NCI-H345 (cell line): ENCODE measurements at places on chromosomes 13 and 19.
A peak's percentile ranks its signal among the peaks of the same experiment; 100 is the strongest.

GRCh38 chr13:76892488-76892887, 6.3 kb upstream of the KCTD12 start:
- DNase-seq = no peak

DNA sequence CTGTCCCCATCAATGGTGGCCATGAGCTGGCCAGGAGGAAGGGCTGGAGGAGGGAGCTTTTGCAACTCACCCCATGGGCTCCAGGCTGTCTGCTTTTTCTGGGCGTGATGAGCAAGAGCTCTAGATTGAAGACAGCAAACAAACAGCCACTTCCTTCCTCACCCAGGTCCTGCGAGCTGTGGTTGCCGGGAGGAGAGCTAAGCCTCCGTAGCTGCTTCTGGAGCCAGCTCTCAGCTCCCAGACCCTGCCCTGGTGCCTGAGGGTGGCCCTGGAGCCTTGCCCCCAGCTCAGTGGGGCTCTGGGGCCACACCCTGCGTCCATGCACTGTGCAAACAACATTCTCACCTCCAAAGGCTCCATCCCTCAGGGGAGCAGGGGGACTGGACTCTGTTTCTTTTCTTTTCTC, 6.2 kb downstream of the MYO1F start:
- no peak for DNase-seq

DNA sequence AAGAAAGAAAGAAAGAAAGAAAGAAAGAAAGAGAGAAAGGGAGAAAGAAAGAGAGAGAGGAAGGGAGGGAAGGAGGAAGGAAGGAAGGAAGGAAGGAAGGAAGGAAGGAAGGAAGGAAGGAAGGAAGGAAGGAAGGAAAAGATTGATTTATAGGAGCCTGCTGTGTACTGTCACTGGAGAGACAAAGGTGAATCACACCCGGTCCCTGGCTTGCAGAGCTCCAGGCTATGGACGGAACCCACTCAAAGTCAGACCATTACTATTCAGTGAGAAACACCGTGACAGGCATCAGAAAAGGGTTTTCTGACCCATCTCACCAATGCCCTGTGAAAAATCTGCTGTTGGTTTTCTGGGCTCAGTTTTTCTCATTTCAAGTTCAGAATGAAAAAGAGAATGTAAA, 7.3 kb upstream of the CEACAM6 start:
- DNase-seq = no peak

GRCh38 chr13:107743983-107744382, 471.4 kb downstream of the LIG4 start:
- DNase-seq = no peak

DNA sequence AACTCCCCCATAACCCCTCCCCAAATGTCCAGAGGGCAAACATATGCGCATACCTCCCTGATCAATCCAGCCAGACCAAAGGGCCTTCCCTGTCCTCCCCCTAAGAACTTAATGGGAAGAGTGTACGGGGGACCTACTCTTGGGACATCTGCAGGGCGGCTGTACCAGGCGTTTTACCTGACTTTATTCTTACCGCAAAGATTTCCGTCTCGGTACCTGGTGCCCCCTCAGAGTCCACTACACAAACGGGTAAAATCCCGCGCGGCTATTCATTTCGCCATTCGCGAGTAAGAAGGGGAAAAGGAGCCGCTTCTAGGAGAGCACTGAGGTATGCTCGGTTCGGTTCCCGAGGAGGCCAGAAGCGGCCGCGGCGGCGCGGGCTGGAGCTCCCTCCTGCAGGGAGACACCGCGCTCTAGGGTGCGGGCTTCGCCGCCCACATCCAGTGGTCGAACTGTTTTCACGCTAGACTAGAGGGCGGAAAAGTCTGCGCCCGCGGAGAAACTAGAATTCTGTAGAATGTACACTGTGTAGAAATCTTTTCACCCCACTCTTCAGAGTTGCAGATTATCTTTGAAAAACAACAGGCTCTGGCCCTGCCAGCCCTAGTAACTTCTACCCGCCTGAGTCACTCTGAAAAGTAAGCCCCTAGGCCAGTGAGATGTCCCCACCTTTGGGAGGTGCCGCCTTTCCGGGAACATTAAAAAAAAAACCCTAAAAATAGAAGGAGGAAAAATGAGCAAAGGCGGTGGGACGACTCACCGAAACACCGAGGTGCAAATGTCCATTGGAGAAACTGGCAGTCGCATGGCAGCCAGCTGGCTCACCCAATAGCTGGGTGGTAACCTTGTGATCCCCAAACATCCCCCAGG, 3.8 kb upstream of the TSHZ3 start:
- DNase-seq = no peak

DNA sequence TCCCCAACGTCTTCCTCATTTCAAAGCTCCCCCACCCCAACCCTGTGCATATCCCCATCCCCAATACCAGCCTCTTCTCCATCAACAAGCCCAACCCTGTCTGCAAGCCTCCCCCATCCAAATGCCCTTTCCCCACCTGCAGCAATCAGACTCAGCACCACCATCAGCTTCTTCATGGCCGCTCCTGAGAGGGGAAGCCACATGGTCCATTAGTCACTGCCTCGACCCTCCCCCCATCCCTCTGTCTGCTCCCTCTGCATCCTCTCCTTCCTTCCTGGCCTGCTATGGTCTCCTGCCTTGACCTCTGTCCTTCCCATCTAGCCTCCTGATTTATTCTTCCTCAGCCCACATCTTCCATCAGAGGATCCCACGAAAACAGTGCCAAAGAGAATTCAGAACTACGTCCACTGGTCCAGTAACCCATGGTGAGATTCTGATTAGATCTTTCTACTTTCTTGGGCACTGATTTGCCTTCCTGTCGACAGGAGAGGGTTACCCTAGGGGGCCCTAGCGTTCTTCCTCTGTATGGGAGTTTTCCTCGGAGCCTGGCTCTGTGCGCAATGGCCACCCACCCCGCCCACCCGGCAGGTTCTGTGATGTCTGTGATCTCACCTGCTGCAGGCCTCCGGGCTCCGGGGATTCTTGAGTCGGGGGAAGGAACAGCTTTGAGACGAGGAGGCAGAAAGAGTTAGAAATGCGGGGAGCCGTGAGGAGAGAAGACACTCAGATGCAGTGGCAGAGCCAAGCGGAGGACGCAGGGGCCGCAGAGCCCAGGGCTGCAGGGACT, 1.3 kb downstream of the KLK6 start:
- DNase-seq = no peak

DNA sequence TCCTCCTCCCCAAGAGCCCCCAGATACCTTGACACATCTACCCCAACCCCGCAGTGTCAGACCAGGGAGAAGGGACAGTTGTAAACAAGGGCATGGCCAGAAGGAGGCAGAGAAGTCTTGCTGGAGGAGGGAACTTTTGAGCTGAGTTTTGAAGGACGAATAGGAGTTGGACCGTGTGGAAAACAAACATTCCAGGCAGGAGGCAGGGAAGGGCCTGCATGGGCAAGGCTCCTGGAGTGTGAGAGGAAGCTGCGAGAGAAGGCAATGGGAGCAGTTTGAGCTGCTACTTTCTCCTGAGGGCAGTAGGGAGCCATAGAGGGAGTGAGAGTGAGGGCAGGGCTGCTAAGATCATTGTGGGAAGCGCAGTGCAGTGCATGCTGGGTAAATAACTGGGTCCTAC, 23.3 kb downstream of the IL12RB1 start:
- DNase-seq = no peak

DNA sequence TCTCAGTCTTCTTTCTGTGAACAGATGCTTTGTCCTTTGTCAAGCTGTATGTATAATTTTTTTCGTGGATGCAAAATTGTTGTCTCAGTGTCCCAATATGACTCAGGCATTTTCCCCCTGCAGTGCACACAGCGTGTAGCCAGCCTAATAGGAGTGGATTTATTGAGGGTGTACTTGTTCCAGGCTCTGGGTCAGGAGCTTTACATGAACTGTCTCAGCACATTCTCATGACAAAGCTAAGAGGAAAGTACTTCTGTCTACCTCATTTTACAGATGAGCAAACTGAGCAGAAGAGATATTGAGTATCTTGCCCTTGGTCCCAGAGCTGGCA, 50.8 kb downstream of the STK24 start:
- no peak for DNase-seq

- no peak for DNase-seq
These were observed 17.2 kb downstream of the SMIM24 start for GRCh38 chr19:3462991-3463713.

DNA sequence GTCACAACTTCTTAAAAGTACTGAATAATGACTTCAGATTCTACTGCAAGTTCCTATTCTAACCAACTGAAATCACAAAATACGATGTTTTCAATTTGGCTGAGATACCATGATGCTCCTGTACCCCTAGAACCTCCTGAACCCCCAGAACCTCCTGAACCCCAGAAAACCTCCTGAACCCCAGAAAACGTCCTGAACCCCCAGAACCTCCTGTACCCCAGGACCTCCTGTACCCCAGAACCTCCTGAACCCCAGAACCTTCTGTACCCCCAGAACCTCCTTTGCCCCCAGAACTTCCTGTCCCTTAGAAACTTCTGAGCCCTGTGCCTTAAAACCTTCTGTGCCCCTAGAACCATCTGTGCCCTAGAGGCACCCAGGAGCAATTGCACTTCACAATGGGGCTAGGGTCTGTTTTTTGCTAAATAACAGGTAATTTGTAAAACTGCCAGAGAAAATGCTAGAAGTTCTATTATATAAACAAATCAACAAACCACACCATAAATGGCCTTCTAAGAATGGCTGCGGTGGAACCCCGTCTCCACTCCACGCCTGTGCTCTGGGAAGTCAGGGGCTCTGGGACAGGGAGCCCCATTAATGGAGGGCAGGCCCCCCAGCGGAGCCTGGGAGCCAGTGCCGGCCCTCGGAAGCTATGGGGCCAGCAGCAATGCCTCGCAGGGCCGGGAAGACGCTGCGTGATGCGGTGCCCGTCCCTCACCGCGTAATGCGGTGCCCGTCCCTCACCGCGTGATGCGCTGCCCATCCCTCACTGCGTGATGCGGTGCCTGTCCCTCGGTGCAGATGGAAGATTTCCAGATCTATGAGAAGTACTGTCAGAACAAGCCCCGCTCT, 21.3 kb upstream of the F7 start:
- no peak for DNase-seq

DNA sequence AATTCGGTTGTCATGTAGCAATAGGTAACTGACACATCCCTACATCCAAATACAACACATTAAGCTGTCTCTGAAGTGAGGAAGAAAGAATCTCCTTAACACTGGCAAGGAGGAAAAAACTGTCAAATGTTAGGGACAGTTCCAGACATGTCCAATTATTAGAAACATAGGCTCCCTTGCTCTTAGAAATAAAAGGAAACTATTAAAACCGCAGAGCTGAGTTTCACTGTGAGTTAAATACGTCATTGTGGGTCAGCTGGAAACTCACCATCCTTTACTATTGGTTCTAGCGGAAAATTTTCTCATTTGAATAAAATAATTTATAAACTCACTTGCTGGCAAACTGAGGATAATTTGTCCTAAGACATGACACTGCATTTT, 40.7 kb downstream of the STARD13 start:
- DNase-seq = no peak

GRCh38 chr13:39036212-39036611, 1.7 kb downstream of the PROSER1 start:
- no peak for DNase-seq

DNA sequence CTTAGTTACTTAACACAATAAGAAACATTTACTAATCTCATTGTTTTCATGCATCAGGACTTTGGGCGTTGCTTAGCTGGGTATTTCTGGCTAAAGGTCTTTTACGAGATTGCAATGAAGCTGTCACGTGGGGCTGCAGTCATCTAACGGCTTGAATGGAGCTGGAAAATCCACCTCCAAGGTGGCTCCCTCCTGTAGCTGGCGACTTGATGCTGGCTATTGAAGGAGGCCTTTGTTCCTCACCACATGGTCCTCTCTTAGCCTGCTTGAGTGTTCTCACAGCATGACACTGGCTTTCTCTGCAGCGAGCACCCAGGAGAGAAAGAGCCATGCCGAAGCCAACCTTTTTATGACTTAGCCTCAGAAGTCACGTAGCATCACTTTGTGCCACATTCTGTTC, 92.0 kb downstream of the NHLRC3 start:
- peak; percentile 88 for DNase-seq

GRCh38 chr19:720345-721160, 11.8 kb downstream of the PALM start:
- DNase-seq = no peak
